ENCODE measurements at places on chromosomes 12 and 14.

DNA sequence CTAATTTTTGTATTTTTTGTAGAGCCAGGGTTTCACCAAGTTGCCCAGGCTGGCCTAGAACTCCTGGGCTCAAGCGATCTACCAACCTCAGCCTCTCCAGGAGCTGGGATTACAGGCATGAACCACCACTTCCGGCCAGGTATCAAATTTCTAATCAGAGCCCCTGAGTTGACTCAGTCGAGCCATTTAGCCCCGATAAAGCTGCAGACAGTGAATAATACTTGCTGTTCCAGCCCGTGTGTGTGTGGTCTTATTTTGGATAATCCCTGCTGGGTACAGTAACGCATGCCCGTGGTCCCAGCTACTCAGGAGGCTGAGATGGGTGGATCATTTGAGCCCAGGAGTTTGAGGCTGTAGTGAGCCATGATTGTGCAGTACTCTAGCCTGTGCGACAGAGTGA is 57.0 kb downstream of the TEAD4 start:
- DNase-seq: no peak

GRCh38 chr14:63895510-63895909 is 42.7 kb downstream of the SYNE2 start:
- DNase-seq: no peak

GRCh38 chr12:123131879-123132402 is 18.9 kb downstream of the PITPNM2 start:
- no peak for DNase-seq

- DNase-seq: peak; percentile 69
Measured at GRCh38 chr12:47715393-47715876, 9.6 kb upstream of the RPAP3 start.

DNA sequence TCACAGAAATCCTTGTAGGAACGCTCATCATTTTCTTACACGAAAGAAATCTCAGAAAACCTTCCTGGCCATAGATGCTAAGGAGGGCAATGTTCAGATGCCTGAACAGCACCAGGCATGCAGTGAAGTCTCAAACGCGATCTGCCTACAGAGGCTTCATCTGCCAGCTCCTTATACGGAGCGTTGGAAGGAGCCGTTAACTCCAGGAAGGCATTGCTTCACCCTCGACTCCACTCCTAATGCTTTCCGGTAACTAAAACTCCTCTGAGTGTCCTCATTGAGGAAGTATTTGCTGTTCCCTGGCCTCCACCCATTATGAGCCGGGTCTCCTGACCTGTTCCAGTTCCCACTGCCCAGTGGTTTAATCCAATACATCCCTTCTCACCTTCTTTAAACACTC is 502.7 kb downstream of the BCL11B start:
- DNase-seq: no peak

DNA sequence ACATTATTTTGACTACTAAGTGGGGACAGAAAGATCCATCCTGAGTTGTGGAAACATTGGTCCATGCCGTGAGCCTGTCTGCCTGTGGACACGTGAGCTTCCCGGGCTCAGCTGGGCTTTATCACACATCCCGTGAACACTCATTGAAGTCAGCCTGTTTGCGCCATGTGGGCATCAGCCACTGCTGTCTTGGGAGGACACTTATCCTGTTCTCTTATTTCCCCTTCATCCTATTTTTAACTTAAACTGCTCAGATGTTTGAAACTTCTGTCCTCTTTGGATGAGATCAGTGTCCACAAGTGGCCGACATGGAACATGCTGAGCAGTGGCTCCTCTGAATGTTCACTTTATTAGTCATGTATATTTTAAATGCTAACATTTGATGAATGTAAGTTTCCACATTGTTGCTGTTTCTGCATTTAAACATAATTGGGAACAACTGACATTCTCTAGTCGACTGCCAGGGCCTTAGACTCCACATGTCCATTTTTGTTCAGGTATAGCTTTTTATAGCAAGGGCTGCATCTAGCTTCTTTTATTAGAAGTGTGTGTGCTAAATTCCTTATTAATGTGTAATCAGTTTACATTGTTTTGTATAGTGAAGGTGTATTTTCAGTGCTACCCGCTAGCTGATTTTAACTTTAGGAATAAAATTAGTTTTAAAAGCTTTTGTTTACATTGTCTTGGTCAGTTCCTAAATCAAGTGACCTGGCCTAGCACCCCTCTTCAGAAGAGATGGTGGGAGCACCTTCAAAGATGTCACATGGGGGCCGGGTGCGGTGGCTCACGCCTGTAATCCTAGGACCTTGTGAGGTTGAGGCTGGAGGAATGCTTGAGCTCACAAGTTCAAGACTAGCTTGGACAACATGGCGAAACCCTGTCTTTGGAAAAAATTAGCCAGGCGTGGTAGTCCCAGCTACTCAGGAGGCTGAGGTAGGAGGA is 24.0 kb downstream of the RNF34 start:
- no peak for DNase-seq

DNA sequence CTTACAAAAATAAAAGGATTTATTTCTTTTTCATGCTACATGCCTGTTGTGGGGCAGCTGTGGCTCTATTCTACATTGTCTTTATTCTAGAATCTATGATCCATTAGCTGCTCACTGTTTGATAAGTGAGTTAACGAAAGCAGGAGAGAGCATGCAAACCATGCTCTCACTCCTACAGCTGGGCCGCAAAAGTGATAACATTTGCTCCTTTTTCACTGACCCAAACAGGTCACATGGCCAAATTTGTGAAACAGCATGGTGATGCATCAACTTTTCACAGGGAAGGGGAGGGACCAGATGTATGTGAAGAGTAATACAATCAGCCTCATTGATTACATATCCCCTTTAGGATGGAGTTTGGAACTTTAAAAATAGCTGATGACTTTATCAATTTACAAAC is 456.9 kb upstream of the SYT1 start:
- no peak for DNase-seq

DNA sequence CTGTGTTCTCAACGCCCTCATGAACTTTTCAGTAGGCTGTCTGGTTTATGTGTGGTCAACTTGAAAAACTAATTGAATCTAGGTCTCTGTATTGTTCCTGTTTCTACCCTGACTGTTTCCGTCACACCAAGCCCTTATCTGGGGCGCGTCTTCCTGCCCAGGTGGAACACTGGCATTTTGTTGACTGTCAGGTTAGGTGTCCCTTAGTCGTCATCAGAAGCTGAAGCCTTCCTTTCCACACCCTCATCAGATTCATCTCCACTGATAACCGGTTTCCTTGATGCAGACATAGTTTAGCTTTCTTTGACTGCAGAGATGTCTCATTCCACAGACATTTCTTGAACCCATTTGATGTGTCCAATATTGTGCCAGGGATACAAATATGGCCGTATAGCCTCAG is 96.5 kb downstream of the DUSP16 start:
- no peak for DNase-seq

GRCh38 chr12:120215766-120216735 is 15.1 kb upstream of the RPLP0 start:
- no peak for DNase-seq

DNA sequence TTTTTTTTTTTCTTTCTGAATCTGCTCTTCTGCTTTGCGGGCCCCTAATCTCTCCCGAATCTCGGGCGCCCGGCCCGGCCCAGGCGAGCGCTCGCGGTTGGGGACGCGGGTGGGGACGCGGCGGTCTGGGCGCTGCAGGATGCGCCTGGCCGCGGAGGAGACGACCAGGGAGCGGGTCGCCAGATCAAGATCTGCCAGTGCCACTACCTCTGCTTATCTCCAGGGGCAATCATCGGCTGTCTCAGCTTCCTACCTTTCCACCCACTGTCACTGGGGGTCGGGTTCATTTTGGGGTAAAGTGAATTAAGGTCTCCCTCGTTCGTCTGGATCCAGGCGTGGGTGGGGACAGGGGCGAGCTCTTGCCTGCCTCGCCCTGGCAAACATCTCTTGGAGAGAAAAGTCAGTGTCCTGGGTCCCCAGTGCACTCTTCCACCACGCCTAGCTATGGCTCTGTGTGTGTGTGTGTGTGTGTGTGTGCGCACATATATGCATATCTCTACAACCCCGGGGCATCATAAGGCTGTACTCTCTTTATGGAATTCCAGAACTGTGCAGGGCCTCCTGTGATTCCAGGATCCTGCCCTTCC is 422.3 kb downstream of the VRK1 start:
- DNase-seq: no peak

- DNase-seq: no peak
Measured at GRCh38 chr12:12008931-12009611, 61.7 kb upstream of the BCL2L14 start.

DNA sequence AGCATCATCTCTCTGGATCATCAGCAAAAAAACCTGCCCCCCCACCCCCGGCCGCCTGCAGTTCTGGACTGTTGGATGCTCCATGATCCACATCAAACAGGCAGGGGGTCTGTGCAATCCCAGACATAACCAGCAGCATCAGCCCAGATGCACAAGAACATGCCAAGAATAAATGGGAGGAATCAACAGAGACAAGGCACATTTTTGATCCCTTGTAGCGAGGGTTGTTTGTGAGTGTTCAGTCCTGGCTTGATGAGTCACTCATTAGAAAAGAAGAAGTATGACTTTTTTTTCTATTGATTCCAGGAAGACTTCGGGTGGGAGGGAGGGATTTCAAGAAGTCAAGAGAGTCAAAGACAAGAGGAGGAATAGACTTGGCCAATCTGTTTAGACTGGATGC is 244.2 kb downstream of the KSR2 start:
- DNase-seq: peak; percentile 2

DNA sequence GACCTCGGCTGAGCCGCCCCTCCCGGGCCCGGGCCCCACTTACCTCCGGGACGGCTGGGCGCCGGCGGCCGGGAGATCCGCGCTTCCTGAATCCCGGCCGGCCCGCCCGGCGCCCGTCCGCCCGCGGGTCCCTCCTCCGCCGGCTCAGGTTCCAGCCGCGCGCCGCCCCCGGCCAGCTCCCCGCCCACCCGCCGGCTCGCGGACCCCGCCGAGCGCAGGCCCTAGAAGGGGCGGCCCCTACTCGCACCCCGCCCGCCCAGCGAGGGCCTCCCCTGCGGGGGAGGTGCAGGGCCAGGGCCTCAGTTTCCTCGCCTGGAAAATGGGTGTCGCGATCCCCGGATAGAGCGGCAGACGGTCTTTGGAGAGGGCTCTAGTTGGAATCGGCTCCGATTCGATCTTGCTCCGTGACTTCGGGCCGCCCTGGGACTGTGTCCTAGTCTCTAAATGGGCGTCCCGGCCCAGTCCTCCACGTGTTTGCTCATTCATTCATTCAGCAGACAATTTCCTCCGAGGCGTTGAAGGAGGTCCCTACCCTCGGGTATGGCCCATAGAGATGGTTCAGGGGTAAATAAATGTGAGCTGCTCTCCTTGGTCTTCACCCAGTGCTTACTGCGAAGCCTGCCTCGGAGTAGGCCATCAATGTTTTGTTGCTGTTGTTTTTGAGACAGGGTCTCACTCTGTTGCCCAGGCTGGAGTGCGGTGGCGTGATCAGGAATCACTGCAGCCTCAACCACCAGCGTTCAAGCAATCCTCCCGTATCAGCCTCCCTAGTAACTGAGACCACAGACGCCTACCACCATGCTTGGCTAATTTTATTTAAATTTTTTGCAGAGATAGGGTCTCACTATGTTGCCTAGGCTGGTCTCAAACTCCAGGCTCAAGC is at the start of gene TRPV4:
TSS of gene TRPV4 (minus strand) at position 92 of the 883 bp plus-strand sequence. CDS start 18,602 bp downstream, outside the sequence.
- peak; percentile 84 for DNase-seq

DNA sequence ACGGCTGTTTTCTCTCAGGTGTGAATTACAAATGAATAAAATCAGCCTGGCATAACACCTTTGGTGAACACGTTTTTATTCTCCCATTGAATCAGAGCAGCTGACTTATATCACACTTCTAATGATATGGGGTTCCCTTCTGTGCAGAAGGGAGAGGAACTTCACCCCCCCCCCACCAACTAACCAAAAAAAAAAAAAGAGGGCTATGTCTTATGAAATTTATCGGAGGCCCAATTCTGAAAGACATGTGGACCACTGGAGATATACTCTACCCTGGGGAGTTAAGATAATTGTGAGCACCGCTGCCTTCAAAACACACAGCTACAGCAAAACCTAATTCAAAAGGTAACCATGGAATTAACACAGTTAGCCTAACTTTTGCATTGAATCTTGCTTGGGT is 4.6 kb downstream of the BCL11B start:
- DNase-seq: no peak

GRCh38 chr14:97977651-97978261 is 1180.6 kb downstream of the VRK1 start:
- no peak for DNase-seq

DNA sequence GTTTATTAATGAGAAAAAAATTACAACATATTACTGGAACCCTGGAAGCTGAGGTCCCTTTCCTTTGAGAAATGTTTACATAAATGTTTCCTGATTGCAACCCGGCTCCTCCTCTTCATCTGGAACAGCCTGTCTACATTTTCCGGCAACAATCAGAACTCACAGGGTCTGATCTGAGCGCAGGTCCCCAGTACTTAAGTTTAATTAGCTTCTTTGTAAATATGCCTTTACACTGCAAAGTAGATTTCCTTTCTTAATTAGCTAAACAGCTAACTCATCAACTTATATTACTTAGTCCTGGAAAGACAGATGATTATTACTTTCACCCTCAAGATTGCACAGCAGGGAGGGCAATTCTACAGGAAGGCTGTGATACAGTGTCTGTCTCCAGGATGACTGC is 213.0 kb downstream of the MON2 start:
- DNase-seq: no peak

DNA sequence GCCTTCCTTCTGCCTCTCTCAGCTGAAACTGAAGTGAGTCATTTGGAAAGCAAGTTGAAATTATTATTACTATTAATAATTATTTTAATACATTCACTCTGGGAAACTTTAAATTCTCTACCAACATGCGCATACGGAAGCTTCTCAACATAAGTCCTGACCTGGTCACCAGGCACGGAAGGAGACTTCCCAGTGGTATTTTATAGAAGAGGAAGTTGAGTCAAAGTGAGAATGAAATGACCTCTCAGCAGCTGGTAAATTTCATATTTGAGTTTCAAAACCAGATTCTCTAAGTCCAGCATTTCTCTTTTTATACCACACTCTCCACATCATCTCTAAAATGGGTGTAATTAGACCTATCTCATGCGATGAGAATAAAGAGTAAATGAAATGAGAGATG is 747.4 kb downstream of the VRK1 start:
- no peak for DNase-seq

DNA sequence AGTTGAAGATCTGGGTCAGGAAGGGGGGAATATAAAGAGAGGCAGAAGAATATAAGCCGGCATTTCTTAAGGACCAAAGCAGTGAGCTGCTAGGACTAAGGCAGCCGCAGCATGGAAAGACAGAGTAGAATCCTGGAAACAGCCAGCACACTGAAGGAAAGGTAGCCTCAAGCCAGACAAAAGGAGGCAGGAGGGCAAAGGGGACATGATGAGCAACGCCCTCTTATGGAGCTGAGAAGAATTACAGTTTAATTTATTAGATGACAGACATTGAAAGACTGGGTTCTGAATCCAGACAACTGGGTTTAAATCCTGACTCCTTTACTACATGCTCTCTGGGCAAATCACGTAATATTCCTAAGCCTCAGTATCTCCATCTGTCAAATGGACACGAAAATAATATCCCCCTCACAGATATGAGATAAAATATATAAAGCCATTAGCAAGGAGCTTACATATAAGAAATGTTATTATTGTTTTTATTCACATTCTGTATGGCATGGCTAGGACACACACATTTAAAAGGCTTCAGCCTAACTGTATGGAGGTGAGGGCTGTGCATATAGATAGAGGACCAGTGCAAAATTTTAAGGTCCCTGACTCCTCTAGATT is 8.1 kb upstream of the PCED1B start:
- DNase-seq: peak; percentile 33

GRCh38 chr14:52824462-52824861 is 33.1 kb upstream of the GNPNAT1 start:
- no peak for DNase-seq
